ENCODE measurements at places on chromosomes 5 and 9.
A peak's percentile ranks its signal among the peaks of the same experiment; 100 is the strongest.

DNA sequence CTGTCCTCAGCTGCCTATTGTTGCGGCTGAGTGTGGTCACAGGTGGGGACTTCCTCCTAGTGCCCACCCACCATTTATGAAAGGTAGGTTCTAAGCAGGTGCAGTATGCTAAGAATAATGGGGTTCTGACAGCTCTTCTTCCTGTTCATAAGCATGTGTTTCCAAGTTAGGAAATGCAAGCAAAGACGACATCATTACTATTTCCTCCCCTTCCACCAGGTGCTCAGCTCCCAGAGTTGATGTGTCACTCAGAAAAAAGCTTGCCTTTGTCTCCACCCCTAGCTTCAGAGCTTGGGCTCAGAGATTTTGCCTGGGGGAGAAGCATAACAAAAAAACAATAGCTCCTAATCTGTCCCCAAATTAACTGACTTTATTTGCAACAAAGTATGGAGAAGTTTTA, 1076.7 kb downstream of the NR2F1-AS1 start:
- DNase-seq = no peak

GRCh38 chr5:35458824-35459207, 158.8 kb upstream of the SPEF2 start:
- DNase-seq = no peak

GRCh38 chr9:36135741-36136271, 727 bp upstream of the GLIPR2 start:
- DNase-seq = no peak

- DNase-seq = no peak
These were observed 113.4 kb upstream of the MSX2 start for GRCh38 chr5:174610968-174611367.

DNA sequence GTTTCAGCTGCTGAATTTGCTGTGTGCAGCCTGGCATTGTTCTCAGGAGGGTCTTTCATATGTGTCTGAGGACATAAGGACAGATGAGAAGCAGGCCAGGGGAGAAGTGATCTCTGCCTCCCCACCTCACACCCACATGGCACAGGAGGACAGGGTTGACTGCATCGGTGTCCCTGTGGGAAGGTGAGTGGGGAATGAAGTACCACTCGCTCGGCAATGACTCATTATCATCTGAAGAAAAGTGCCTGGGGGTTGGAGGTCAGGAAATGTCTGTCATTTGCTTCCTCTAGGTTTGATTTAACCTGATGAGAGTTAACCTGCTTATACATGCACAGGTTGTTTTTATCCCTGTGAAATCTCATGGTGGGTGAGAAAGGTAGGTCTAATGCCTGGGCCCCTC, 195.0 kb downstream of the GADD45G start:
- DNase-seq = no peak

GRCh38 chr5:172716796-172717313, 54.1 kb downstream of the DUSP1 start:
- DNase-seq = peak; percentile 78

DNA sequence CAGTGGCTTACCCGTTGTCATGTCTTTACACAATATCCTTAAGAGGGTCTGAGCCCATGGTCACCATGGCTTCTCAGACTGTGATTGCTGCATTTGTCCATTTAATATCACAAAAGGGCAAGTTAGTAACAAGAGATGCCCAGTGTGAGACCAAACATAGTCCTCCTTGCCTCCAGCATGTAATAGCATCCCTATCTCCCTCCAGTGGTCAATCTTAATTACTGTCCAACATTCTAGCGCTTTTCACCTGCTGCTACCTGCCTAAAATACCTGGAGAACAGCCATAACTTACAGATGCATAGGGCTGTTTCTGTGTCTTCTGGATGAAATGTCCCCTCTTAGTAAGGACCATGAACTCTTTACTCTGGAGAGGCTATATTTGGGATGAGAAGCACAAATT, 267.2 kb upstream of the DAB2 start:
- no peak for DNase-seq

- peak; percentile 53 for DNase-seq
These were observed 61.6 kb downstream of the CXXC5 start for GRCh38 chr5:139709582-139710318.

DNA sequence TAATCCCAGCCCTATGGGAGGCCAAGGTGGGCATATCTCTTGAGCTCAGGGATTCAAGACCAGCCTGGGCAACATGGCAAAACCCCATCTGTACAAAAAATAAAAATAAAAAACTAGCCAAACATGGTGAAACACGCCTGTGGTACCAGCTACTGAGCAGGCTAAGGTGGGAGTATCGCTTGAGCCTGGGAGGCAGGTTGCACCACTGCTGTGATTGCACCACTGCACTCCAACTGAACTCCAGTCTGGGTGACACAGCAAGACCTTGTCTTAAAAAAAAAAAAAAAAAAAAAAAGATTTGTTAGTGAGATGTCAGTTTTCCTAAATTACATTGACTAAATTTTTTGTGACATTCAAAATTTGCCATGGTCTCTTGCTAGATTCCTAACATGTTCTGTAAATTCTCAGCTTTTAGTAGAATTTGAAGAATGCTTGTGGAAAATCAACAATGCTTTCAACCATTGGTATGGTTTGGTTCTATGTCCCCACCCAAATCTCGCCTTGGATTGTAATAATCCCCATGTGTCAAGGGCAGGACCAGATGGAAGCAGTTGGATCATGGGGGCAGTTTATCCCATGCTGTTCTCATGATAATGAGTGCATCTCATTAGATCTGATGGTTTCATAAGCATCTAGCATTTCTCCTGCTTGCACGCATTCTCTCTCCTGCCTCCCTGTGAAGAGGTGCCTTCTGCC, 236.1 kb downstream of the ARRDC3 start:
- DNase-seq = no peak

- DNase-seq = peak; percentile 31
These were observed 30.5 kb downstream of the ADAMTS2 start for GRCh38 chr5:179314606-179315355.

DNA sequence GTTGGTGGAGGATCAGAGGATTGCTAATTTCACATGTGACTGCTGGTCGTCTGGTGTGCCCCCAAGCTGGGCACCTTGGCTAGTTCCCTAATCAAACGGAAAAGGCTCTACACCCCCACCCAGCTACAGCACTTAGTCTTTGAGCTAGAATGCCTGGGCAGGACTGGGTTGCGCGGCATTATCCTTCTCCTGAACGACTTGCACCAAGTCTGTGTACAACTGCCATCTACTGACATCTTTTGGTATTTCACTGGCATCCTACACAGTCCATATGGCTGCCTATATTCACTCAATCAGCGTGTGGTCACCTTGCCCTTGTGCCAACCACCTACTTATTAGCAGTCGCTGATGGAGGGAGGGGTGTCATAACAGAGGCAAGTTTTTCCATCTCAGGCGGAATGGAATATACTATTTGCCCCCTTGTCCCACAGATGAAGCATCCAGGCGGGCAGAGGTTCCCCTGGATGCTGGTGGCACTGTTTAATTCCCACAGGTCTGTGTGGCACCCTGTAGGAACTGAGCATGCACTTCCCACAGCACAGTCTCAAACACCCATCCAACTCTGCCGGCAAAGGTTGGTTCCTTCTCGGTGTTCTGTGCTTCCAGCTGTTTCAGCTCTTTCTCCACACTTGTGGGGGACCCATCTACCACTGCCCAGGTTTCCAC, 150.1 kb downstream of the OSTF1 start:
- DNase-seq = peak; percentile 55

GRCh38 chr9:69198521-69199220, 24.6 kb downstream of the TJP2 start:
- DNase-seq = no peak

- no peak for DNase-seq
These were observed 28.9 kb upstream of the ZBTB43 start for GRCh38 chr9:126775926-126776325.

GRCh38 chr5:78530342-78531096, 118.1 kb downstream of the LHFPL2 start:
- peak; percentile 94 for DNase-seq

DNA sequence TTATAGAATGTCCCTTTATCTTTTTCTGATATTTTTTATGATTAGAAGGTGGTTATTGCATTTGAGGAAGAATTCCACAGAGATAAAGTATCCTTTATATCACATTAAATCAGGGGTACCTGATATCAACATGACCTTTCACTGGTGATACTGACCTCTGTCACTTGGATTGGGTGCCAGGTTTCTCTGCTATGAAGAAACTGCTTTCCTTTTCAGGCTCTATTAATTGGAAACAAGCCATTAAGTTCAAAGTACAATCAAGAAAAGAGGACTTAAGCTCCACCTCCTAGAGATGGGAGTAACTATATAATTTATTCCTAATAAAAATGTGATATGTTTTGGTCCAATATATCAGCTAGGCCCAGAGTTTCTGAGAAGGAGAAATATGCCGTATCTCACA, 514.6 kb upstream of the TYRP1 start:
- no peak for DNase-seq

DNA sequence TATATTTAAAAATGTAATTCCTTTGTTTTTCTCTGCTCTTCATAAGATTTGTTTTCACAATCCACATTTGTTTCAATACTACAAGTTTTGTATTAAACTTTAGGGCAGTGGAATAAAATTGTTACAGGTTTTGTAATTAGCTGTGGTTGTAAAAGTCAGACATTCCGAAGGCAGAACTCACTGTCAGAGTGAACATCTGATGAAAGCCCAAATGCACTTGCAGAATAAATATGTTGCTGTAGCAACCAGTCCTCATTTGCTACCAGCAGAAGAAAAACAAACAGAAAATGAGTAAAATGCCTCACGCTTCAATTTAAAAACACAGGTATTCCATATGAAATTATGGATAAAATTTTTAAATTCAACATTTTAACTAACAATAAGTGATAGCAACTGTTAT, 740.1 kb upstream of the FAM174A start:
- DNase-seq = no peak

GRCh38 chr9:111605041-111605559, 5.7 kb upstream of the PTGR1 start:
- no peak for DNase-seq

GRCh38 chr9:117335837-117336433, 78.9 kb downstream of the ASTN2 start:
- DNase-seq = no peak

DNA sequence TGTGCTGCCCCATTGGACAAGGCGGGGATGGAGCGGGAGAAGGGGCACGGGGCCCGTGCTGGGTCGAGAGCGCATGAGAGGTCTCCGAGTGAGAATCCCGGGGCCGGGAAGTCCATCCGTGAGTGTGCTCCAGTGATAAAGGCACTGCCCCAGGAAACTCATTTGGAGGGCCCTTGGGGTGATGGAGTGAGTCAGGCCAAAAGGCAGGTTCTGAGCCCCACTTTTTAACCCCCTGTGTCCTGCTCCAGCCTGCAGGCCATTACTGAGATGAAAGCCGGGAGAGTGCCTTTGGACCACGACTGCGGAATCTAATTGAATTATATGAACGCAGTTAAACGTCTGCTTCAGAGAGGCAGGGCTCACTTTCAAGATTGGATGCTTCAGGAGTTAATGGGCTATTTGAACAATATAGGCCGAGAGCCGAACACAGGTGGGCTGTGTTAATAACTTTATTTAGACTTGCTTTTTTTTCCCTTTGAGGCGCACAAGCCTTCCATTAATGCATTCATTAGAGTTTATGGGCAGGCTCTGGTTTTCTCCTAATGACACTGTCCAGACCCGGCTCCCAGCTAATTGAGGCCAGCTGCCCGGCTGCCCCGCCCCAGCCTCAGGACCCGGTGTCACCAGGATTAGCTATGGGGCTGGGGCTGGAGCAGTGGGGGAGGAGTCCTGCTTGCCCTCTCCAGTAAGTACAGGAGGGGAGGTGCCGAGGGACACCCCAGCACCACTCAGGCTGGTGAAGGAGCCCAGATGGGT, 79.1 kb upstream of the LMX1B start:
- no peak for DNase-seq

- no peak for DNase-seq
These were observed 57.4 kb upstream of the DMRTA1 start for GRCh38 chr9:22389271-22389670.

GRCh38 chr9:506281-506680, 291.6 kb downstream of the DOCK8 start:
- DNase-seq = no peak

DNA sequence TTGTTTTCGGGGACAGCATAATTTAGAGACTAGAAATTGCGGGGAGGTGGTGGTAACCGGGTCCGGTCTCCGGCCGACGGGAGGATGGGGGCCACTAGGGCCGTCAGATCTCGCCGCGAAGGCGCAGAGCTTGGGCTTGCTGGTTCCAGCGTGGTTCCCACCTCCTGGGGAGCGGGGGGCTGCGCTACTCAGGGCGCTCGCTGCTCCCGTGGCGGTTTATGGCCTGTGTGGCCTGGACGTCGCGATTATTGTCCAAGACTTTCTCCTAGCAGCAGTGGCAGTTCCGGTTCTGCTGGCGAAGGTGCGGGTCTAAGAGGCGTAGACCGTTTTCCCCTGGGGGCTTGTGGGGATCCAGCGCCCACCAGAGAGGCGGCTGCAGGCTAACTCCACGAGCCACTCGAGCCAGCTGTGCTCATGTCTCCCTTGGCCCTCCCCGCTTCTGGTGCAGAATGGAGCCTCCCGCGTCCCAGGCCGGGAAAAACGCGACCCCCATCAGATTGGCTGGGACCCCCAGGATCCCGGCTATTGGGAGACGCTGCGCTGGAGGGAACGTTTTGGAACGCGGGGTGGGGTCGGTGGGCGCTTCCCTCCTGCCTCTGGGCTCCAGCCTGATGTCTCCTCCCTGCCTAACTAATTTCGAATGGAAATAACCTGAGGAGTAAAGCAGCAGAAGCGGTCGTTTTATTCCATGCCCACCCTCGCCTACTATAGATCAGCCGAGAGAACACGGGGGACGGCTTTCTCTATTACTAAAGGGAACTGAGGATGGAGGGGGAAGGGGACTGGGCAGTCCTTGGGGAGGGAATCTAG, 87.1 kb downstream of the ENTREP1 start:
- DNase-seq = no peak

DNA sequence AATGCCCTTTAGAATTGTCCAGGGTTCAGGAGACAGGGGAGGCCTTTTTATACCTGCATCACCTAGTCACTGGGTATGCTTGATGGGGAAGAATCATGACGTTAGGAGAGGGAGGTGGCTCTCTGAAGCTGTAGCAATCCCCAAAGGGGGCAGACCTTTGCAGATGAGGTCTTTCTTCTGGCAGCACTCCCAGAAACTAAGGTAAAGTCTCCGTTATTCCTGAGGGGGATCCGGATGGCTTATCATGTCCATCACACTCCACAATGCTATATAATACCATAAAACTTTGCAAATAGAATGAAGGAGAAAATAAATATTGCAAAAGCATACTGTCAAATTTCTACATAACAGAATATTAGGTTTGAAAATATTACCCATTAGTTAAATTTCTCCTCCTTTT, 21.5 kb upstream of the CAST start:
- no peak for DNase-seq

All from fibroblast of skin of back (primary cell).